Activated naive CD4-positive, alpha-beta T cell treated with anti-CD3 and anti-CD28 coated beads, Interleukin-2, amount 50 U/mL, for 16 hours (primary cell): ENCODE measurements at places on chromosomes 1 and 21.

DNA sequence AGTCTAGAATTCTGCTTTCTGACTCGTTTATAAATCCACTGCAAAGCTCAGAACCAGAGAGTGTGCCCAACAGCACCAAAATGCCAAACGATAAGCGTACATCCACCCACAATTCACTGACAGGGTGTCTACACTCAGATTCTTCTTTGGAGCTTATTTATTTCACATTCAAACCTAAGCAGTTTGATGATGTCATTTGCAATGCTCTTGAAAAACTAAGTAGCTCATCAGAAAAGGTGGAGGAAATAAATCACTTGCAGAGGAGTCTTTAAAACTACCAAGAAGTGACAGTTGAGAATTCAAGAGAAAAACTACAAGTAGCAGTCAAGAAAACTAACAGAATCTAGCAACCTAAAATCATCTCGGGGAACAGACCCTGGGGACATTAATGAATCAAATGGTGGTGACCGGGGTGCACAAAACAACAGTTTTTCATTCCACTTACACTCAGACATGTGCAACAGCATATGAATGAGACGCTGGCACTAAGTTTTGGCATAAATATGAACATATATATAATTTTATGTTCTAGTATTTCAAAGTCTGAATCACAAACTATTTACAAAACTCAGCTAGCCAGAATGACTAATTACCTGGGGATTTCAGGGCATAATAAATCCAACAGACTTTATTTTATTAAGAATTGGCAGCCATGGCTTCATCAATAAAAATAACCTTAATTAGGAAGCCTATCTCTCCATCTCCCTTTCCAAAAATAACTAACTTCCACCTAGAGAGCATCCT is 119.4 kb downstream of the SIPA1L2 start:
- no peak for DNase-seq

DNA sequence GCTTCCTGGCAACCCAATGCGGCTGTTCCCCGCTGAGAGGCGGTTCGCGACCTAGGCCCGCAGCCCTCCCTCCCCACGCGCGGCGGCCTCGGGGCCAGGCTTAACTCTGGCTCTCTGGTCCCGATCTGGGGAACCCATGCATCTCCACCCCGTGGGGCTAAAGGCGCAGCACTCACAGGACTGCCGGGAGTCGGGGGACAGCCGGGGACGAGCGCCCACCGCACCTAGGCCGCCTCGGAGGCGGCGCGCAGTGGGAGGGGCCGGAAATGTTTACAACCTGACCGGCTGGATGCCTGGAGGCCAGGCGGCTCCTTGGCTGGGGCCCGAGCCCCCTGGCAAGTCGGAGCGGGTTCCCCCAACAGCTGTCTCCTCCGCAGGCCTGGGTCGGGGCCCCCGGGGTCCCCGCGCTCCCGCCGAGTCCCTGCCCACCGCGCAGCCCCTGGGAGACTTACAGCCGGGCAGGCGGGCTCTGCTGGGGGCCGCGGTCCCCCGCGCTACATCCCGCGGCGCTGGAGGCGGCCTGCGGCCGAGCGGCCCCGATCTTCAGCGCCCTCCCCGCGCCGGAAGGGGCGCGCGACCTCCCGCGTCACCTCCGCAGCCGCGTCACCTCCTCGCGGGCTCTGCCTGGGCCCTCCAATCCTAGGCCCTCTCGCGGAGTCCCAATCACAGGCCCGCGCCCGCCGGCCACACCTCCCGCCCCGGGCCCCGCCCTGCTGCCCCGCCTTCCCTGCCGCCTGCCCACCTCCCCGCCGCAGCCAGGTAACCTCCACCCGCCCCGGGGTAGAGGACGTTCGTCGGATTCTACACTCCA is at the start of gene ADIPOR1:
Gene ADIPOR1 (minus strand): TSS at position 580 of the 811 bp plus-strand sequence. CDS start 7,242 bp downstream, outside the sequence.
- DNase-seq, result peak; percentile 94

DNA sequence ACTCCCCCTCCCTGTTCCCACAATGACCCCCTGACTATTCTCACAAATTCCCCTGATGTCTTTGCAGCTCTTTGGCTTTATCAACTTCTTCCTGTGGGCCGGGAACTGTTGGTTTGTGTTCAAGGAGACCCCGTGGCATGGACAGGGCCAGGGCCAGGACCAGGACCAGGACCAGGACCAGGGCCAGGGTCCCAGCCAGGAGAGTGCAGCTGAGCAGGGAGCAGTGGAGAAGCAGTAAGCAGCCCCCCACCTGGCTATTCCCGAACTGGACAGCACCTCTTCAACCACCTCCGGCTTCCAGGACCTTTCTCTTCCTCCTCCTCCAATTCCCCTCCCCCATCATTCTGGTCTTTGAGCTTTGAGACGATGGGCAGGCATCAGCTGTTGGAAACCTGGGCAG is 4.4 kb upstream of the ATXN7L2 start:
- DNase-seq, result no peak

GRCh38 chr1:39631361-39632322 is 7.8 kb downstream of the HEYL start:
- DNase-seq, result no peak
